ENCODE measurements at places on chromosomes 1 and 21.

DNA sequence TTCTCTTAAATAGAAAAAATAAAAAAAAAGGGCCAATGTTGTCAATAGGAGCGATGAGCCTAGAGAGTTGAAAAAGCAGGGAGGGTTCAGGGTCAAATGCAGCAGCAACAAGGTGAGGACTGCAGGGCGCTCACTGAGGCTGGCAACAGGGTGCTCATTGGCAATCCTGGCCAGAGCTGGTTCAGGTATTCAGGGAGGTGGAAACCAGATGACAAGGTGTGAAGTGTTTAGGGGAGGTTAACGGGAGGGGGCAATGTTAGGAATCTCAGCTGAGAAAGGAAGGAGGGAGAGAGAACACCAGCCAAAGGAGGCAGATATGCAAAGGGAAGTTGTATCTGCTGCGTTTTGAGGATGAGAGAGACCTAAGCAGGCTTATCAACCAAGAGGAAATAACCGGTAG lies 129.8 kb upstream of the DAB1 start:
- no peak for DNase-seq

DNA sequence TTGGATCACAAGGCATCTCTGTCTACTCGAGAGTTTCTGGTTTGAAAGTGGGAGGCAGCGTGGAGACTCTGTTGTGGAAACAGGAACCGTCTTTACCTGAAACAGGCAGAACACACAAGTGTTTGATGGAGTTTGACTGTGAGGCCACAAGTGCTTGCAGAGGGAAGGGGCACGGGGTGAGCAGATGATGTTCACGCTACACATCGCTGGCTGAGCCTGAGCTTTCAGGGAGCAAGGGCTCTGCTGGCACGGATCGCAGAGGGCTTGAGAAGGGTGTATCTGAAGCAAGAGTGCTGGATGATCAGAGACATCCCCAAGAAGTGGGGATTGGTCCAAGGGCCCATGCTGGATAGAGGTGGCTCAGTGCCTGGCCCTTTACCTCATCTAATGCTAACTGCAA lies 59.3 kb downstream of the IGSF21 start:
- no peak for DNase-seq

GRCh38 chr1:31400393-31400792 lies 12.6 kb upstream of the SERINC2 start:
- DNase-seq, result no peak

DNA sequence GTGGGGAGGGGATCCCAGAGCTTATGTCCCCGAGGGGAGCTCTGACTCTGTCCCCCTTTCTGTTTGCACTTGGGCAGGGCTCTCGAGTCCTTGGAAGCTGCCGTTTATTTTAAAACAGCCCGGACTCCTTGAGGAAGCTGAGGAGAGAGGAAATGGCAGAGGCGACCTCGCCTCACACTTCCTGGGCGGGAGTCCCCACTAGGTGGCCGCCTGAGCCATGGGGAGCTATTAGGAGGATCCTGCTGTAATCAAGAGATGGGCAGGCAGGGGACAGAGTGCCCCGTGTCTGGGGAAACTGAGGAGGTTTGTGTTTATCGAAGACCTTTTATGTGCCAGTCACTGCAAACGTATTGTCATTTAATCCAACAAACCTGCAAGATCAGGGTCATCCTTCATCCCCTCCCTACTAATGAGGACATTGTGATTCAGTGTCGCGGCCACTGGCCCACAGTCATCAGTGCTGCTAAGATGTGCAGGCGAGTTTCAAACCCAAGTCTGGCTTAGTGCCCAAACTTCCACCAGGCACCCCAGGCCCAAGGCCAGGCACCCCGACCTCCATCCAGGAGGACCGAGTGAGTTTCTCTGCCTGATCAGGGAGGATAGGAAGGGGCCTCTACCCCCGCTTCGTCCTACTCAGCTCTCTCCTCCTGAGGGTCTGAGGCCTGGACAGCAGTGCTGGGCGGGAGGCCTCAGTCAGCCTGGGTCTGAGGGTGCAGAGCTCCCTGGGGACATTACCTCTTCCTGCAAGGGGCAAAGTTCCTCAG lies 316.9 kb upstream of the VAMP3 start:
- no peak for DNase-seq

GRCh38 chr1:62417351-62417999 lies 19.4 kb upstream of the USP1 start:
- DNase-seq, result no peak

DNA sequence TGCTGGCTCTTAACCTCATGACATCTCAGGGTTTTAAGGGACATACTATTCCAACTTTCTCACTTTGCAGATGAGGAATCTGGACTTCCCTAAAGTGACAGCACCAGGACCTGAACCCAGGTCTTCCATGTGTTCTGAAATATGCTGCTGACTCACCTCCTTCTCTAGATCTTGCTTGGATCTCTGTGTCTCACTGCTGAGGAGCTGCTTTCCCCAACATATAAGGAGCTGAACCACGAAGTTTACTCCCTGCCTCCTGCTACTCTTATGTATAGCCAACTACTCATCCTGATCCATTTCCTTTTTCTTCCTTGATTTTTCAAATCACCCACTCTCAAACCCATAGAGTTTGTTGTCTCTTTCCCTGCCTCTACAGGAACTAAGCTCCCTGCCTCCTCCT lies 38.2 kb downstream of the ALG14 start:
- DNase-seq, result no peak

GRCh38 chr1:223010582-223011504 lies 132.2 kb downstream of the TLR5 start:
- DNase-seq, result peak; percentile 7

- DNase-seq, result no peak
Observed at GRCh38 chr1:6858596-6858995, 73.3 kb downstream of the CAMTA1 start.

DNA sequence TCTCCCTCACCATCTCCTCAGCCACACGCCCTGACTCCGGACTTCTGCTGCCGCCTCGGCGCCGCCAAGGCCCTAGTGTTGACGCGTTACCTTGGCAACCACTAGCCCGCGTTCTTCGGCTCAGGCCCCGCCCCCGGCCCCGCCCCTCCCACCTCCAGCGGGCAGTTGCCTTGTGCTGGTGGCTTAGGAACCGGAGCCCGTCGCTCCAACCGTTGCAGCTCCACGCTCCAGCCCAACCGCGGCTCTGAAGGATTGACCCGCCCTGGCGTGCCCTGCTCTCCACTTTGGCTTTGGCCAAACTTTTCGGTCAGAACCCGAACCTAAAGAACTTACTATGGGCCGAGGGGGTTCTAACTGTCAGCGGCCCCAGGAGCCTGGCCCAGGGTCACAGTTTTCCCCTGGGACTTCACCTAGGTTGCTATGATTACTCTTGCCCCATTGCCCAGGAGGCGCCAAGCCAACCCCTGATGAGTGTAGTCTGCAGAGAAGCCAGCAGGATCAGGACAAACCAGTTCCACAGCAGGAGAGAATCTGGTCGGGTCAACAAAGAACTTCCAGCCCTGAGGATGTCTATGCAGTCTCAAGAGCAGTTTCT lies at the start of gene CFAP45:
Gene CFAP45 (minus strand): TSS at position 80 of the 595 bp plus-strand sequence. CDS start 67 bp downstream, at position 13.
- peak; percentile 79 for DNase-seq

DNA sequence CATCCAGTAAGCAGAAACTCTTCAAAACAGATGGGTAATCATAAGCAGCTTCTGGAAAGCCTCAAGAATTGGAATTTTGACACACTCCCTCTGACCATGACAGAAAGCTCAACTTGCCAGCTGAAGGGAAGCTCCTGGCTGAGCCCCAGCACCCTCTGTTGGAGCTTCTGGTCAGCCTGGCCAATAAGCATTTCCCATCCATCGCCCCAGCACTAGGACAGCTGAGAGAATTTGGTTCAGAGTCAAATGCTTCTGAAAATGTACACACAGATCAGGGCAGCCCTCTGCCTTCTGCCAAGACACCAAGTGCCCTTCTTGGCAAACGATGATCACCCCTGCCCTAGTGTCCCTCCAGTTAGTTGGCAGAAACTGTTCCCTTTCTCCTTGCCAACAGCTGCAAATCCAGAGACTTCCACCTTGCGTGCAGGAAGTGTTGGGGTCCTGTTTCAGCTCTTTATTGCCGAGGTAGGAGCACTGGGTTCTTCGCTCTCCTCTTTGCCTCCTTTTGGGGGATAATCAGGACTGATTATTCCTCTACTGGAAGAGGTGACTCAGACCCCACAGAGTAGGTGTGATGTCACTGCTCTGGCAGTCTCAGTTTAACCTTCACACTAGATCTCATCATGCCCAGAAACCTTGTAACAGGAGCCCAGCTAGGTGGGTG lies 11.9 kb downstream of the PIGV start:
- DNase-seq, result no peak

- DNase-seq, result no peak
Observed at GRCh38 chr1:10057796-10058195, 25.0 kb downstream of the UBE4B start.

GRCh38 chr1:56464294-56464693 lies 115.1 kb downstream of the PLPP3 start:
- no peak for DNase-seq

GRCh38 chr1:31201931-31202360 lies 37.7 kb downstream of the NKAIN1 start:
- DNase-seq, result peak; percentile 65

- no peak for DNase-seq
Observed at GRCh38 chr1:87327376-87328271, 1.1 kb upstream of the LMO4 start.

DNA sequence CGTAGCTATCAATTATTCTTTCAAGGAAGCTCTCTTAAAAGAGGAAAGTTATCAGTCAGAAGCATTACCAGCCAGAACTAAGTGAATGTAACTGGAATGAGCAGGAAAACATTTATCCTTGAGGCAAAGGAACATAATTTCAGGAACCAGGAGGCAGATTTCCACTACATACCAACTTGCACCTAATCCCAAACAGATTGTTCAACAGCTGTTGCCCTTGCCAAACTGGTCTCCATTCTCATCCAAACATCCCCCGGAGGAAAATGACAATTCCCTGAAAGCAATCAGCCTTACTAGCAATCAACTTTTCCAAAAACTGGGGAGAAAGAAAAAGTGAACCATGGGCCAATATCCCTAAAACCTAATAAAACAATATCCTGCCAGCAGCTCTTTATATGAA lies 35.0 kb downstream of the ENAH start:
- peak; percentile 39 for DNase-seq

DNA sequence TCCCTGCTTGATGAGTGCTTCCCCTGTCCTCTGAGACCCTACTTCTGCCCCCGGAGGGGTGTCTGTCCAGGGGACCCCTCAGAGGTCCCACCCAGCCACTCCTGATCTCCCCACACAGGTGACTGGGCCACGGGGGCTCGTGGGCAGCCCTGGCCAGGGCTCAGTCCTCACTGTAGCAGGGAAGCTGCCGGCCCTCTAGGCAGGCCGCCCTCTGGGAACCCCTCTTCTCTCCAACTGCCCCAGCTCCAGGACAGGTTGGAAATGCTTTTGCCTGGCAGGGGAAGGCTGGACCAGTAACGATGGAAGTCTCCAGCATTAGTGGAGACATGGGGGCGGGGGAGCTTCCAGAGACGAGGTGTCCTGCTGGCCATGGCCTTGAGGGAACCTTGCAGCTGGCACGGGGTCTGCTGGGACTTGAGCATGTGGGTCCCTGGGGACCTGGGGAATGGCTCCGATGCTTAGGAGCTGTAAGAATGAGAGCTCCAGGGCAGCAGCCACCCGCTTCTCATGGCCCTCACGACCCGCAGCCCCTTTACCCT lies 3.1 kb upstream of the FNDC10 start:
- peak; percentile 16 for DNase-seq

GRCh38 chr1:24325587-24326449 lies 6.7 kb downstream of the GRHL3 start:
- no peak for DNase-seq

DNA sequence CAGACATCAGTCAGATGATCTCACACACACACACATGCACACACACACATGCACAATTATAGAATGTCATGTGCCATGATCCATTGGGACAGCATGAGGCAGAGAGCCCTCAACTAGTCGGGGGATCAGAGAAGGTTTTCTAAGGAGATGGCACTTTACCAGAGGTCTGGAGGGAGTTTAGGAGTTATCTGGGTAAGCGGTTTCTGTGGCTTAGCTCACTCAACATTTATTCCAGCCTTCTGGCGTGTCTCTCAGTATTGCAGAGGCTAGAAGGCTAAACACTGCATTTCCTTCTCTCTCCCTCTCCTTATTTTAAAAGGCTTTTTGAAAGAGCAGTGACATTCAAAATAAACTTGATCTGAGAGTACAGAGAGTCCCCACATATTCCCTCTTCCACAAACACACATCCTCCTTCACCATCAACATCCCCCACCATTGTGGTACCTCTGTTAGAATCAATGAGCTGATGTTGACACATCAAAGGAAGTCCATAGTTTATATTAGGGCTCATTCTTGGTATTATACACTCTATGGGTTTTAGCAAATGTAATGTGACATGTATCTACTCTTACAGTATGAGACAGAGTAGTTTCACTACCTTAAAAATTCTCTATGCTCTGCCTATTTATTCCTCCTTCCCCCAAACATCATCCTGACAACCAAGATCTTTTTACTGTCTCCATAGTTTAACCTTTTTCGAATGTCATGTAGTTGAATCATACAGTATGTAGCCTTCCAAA lies 9.0 kb upstream of the PLA2G2A start:
- no peak for DNase-seq

- peak; percentile 17 for DNase-seq
Observed at GRCh38 chr1:81801651-81802456, 1.1 kb downstream of the ADGRL2 start.

DNA sequence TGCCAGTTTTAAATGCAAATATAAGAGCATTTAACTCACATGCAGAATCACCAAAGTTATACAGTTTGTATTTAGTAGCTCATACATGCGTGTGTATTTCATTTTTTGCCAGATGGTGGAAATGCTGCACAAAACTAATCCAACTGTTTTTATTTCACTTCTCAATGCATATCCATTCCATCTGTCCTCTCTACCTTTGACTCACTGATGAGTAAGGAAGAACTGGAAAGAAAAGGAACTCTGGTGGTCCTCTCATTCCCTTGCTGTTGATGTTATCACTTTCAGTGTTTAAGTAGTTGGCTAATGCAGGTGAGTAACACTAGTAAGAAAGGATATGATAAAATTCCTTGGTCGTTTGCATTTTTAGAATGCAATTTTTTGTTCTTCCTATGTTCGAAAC lies 5.7 kb upstream of the SLC1A7 start:
- no peak for DNase-seq

DNA sequence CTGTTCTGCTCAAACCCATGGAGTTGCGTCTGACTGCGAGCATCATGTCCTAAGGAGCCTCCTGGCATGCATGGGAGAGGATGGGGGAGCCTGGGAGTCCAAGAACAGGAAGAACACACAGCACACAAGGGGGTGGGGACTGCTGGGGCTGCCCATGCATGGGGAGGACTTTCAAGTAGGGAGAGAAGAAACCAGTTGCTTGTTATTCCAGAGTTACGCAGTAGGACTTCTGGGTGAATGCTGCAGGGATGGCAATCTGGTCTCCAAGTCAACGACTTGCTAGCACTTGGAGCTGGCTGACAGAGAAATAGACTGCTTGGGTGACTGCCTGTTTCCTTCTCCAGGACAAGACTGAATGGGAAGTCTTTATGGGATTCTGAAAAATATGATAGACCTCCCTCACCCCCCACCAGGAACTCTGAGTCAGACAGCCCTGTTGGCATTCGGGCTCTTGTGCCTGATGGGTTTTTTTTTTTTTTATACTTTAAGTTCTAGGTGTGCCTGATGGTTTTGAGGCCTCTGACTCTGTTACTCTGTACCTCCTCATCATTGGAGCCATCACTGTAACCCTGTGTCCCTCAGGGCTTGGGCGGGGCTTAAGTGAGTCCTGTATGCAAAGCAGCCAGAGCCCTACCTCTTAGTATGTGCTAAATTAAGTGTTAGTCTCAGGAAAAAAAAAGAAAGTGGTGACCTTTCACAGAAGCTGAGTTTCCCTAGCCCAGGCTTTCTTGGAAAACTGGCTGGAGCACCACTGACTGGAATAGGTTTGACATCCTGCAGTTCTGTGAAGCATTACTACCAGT lies 30.3 kb downstream of the MAP3K21 start:
- DNase-seq, result no peak

GRCh38 chr1:222117809-222118208 lies 375.9 kb upstream of the DUSP10 start:
- DNase-seq, result no peak

Data from NCI-H2171 (cell line).